ENCODE measurements at places on chromosomes 16 and 17.

DNA sequence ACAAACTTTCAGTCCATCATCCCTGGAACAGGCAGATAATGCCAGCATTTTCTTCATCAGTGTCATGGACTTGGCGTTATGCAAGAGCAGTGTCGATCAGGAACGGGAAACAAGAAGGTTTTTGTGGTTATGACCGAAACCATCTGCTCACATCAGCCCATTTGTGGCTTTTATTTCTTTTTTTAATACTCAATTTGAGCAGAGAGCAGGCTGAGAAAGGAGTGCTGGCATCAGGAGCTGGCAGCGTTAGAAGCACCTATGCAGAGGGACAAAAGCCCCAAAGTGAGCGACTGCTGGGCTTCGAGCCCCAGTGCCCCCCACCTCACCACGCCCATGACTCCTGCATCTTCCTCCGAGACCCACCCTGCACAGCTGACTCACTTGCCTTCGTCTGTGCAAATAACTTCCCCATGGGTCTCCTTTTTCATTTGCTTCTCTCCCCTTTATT is 16.2 kb upstream of the CD300E start:
- no peak for DNase-seq

DNA sequence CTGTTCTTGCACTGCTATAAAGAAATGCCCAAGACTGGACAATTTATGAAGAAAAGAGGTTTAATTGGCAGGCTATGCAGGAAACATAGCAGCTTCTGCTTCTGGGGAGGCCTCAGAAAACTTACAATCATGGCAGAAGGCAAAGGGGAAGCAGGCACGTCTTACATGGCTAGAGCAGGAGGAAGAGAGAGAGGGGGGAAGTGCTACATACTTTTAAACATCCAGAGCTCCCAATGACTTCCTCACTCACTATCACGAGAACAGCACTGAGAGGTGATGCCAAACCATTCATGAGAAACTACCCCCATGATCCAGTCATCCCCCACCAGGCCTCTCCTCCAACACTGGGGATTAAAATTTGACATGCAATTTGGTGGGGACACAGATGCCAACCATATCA is 13.3 kb downstream of the WFIKKN2 start:
- no peak for DNase-seq

GRCh38 chr17:20095336-20096080 is 86.3 kb downstream of the SPECC1 start:
- peak; percentile 79 for DNase-seq

DNA sequence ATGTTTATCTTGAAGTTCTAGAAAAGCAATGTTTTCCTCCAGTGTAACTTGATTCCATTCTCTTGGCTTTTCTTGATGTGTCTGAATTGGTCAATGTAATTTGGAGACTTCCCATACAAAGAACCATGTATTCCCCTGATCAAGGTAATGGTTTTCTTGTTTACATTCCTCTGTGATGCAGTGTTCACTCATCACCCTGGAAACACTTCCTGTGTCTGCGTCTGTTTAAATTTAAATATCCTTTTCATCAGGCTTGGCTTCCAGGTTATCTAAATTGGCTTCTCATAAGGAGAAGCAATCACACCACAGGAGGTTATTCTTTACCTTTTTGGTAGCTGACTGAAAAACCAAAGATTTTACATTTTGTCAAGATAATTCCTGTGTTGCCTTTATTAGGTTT is 237.3 kb upstream of the WSCD1 start:
- no peak for DNase-seq

DNA sequence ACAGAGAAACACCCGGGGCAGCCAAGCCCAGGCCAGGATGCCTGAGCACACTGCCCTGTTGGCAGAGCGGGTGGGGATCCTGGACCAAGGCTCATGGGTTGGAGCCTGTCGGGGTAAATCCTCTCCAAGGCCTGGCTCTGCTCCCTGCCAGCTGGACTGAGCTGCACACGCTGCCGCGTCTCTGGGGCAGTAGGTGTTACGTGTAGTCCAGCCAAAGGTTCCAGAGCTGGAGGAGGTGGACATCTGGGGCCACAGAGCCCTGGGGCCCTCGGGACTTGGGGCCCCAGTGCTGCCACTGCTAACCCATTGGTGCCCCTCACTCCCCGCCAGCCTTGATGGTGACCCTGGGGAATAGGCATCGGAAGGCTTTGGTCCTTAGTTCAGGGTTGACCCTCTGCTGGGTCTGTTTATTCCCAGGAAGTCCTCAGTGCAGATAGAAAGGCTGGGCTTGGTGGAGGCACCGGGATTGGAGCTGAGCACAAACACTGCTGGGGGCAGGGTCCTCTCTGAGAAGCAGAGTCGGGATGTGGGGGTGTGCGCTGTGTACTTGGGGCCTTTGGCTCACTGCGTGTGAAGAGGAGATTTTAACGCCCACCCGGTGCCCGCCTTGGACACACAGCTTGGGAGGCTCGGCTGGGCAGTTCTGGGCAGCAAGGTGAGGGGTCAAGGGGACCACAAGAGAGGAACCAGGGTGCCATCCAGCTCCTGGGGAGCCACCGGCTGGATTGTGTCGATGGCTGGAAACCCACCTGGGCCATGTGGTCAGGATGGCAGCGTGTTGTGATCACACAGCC is 16.3 kb upstream of the CBX4 start:
- no peak for DNase-seq

GRCh38 chr16:67801883-67802282 is 4.5 kb downstream of the RANBP10 start:
- no peak for DNase-seq

- DNase-seq: no peak
Measured at GRCh38 chr16:53093162-53093744, 38.5 kb downstream of the CHD9 start.

- no peak for DNase-seq
Measured at GRCh38 chr16:12089492-12090150, 113.1 kb downstream of the SNX29 start.

- DNase-seq: no peak
Measured at GRCh38 chr17:79160980-79161636, 86.5 kb downstream of the ENGASE start.

DNA sequence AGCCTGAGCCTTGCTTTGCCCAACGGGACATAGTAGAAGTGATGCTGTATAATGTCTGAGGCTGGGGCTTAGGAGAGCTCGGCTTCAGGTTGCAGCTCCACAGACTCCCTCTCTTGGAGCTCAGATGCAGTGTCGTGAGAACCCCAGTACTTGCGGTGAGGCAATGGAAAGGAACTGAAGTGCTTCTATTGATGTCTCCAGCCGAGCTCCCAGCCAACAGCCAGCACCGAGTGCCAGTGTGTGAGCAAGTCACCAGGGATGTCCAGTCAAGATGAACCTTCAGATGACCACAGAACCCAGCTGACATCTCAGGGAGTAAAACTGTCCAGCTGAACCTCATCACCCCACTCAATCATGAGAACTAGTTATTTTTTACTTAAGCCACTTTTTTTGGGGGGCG is 268.1 kb downstream of the IRF8 start:
- no peak for DNase-seq

DNA sequence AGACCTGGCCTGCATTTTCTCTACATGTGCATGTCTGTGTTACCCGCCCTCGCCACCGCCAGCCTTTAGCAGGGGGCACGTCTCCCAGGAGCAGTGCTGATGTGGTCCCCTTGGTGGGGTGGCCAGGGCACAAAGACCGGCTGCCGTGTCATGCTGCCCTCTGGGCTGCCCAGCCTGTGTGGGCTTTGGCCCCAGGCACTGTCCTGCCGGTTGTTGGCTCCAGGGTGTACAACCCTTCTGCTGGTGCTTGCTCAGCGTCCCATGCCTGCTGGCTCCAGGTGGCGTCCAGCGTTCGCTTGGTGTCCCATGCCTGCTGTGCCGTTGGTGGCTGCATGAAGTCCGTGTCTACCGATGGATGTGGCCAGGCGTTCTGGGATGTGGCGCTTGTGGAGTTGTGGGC is 4.1 kb downstream of the BAIAP2 start:
- DNase-seq: no peak

DNA sequence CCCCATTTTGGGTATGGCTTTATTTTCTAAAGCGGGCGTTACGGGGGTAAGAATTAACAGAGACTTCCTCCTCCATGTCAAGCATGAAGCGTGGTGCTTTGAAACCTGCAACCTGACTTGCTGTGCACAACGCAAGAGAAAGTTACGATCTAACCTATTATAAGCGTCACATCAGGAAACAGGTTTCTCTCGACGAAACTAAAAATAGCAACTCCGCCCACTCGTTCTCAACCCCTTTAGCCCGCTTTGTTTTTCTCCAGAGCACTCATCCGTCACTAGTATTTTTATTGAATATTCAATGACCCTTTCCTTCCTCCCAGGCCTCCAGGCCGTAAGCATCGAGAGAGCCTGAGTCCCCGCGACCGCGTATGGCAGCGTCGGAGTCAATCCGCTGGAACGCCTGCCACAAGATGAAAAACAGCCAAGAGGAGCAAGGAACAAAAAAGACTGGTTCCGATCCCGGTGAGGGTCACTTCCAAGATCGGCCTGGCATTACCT is 555 bp downstream of the NUP88 start:
- DNase-seq: peak; percentile 30

DNA sequence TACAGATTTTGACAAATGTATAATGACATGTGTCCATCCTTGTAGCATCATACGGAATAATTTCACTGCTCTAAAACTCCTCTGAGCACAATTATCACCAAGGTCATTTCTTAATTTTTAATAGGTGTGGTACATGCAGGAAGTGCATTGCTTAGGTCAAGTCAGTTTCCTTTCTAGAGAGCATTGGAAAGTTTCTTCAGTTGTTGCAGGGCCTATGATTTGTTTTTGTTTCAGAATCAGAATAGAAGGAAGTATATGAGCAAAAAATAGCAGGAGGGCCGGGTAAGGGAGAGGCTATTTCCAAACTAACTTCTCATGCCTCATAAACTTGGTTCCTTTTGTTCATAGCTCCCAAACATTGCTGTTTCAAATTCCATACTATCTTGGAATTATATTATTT is 24.0 kb upstream of the SLFN5 start:
- no peak for DNase-seq

DNA sequence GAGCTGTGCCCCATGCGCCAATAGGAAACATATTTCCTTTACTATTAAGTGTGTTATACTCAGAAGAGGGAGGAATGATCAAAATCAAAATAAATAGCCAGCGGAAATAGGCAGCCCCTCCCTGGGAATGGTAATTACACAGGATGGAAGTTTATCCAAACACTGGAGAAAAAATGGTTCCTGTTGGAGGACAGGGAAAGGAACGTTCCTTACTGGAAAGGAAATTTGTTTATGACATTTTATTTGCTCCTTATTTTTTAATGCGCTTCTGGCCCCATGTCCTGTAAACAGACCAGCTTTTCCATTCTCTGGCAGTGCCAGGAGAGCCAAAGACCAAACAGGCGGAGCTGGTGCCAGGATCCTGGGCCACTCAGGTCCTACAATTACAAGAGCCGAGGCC is 273.7 kb downstream of the SOX9 start:
- no peak for DNase-seq

DNA sequence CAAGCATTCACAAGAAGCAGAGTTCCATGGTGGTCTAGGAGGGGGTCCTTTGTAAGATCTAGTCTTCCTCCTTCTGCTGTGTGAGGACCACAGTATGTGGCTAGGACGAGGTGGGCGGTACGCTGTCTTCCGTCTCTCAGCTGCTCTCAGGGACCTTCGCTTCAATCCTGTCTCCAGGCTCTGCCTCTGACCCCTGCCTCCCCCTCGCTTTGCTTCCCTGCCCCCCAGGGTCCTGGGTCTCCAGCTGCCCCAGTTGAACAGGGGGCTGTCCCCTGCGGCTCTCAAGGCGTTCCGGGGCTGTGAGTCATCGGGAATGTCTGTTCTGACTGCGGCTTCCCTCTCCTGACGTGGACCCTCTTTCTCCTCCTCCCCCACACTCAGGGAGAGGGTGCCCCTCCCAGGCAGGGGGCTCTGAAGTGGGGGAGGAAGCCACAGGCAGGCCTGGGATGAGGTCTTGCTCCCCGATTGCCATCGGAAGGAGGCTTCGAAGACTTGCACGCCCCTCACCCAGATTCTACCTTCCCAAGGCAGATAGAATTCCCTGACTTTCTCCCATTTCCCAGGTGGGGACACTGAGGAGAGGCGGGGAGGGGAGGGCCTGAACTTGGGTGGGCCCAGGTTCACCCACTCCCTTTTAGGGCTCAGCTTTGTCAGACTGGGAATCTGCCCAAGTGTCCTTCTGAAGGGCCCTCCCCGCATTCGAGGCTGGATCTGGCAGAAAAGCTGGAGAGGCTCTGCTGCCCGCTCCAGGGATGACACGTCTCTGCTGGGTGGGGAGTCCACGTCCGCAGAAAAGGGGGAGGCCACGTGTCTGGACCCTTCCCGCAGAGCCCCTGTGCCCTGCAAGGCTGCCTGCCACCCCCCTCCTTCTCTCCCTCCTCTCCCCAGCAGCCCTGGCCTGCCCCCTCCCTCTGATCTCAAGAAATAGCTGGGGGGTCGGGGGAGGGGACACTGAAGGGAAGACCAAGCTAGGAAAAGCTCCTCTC is 9.1 kb upstream of the COL1A1 start:
- peak; percentile 70 for DNase-seq

DNA sequence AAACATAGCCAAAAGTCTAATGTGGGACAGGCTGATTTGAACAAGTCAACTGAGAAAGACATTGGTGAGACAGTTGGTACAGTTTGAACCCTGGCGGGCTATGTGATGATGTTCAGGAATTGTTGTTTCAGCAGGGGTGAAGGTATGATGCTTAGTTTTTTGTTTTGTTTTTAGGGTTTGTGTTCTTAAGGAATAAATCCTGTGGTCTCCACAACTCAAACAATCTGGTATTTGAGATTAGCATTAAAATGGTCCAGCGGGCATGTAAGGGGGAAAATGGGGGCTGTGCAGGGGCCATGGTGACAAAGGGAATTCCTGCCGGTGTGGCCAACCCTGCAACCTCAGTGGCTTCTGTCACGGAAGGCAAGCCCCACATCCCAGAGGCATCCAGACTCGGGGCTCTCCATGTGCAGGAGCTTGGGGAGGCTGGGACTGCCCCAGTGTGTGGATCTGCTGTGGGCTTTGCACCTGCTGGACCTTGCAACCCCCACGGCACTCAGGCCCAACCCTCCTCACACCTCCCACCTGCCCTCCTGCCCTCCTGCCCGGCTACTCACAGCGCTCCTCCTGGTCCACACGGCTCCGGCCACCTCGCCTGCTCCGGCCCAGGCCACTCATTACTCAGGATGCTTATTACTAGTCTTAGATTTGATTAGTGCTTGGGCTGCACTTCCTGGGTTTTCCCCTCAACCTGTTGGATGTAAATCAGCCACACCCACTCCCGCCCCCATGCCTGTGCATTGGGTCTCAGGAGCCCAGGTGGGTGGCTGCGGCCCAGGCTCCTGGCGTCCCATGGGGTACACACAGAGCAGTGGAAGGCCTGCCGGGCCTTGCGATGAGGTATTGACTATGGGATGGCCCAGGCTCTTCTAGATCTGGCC is at the start of gene TNFRSF13B:
Gene TNFRSF13B (minus strand): TSS at position 661 of the 881 bp plus-strand sequence. CDS start 43 bp downstream, at position 618.
- no peak for DNase-seq

GRCh38 chr16:7303052-7303610 is 29.5 kb upstream of the RBFOX1 start:
- DNase-seq: peak; percentile 48

DNA sequence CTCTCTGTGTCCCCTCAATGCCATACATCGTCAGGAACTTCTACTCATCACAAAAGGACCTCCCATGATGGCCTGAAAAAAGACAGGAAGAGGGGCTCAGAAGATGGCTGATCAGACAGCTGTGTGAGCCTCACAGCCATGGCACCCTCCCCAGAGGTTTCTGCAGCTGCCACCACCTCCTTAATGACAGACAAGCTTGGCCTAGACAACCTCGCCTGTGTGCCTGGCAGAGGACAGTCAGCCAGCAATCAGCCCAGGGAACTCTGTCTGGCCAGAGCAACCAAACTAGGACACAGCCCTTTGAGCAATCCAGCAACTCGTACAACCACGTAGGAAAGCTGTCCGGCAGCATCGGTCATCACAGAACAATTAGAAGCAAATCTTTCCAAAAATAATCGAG is 54.2 kb upstream of the MED9 start:
- no peak for DNase-seq

- no peak for DNase-seq
Measured at GRCh38 chr17:37823996-37824395, 79.1 kb upstream of the HNF1B start.
